Retina (tissue), 1 donor: ENCODE measurements at places on chromosomes 1 and 21.

DNA sequence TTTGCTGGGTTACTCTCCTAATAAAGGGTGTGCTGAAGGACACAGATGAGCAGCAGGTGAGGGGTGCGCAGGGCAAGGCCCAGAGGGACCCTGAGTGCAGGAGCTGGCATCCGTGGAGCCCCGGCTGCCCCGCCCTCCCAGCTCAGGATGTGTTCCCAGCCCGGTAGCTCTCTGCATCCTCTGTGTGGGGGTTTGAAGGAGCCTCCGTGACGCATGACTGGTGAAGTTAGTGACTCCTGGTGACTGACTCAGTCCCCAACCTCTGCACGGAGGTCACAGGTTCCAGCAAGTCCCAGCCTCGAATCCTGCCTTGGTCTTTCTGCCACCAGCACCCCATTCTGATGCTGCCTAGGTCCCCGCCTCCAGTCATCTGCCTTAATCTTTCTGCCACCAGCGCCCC, 21.6 kb upstream of the TSPEAR start:
- DNase-seq: no peak

DNA sequence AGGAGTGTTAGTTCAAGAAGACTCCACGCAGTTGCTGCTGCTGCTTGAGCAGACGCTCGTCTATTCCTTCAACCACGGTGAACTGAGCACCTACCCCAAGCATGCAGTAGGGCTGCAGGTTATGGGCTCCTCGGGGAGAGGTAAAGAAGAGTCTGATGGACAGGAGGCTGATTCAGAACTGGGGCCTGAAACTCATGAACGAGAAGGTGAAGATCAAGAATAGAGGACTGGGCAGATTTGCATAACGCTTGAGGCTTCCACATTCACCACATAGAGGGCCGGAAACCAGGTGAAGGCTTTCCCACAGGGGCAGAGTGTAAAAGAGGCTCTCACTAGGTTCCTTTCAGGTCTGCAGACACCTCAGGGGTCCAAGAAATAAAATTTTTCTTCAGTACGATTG, 9.1 kb downstream of the ABCA4 start:
- DNase-seq: no peak

DNA sequence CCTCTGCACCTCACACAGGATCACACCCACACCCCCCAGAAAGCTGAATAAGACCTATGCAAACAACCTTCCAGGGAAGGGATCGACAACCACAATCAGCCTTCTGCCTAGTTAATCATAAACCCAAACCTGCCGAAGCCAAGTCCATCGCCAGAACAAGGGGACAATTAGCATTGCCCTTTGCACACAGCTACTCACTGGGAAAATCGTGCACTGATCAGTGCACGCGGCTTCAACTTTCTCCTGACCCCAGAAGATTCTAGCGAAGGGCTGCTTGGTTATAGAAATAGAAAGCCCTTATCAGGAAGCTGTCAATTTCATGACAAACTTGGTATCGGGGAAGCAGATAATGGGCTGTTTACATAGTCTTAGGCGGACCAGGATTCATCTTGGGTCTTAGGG, 29.5 kb downstream of the RUNX1 start:
- no peak for DNase-seq

DNA sequence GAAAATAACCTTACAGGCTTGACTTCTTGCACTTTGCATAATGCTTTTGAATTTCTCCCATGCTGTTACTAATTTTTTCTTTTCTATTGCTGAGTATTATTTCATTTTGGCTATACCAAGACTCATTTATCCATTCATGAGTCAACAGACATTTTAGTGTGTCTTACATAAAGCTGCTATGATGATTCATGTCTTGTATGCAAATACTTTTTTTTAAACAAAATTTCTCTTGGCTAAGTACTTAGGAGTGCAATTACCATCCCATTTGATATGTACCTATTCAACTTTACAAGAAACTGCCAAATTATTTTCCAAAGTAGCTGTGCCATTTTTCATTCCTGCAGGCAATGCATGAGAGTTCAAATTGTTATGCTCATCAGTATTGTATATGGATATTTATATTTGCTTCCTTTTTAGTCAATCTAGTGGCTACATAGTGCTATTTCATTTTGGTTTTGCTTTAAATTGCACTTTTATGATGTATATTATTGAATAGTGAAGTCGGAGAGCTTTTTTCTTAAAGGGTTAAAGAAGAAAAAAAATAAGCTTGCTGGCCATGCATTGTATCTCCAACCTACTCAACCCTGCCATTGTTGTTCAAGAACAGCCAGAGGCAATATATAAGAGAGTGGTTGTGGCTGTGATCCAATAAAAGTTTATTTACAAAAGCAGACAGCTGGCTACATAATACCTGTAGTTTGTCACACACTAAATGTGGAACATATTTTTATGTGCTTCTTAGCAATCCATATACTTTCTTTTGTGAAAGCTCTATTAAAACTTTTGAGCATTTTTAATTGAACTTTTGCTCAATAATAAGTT, 862.8 kb downstream of the KCNT2 start:
- no peak for DNase-seq

DNA sequence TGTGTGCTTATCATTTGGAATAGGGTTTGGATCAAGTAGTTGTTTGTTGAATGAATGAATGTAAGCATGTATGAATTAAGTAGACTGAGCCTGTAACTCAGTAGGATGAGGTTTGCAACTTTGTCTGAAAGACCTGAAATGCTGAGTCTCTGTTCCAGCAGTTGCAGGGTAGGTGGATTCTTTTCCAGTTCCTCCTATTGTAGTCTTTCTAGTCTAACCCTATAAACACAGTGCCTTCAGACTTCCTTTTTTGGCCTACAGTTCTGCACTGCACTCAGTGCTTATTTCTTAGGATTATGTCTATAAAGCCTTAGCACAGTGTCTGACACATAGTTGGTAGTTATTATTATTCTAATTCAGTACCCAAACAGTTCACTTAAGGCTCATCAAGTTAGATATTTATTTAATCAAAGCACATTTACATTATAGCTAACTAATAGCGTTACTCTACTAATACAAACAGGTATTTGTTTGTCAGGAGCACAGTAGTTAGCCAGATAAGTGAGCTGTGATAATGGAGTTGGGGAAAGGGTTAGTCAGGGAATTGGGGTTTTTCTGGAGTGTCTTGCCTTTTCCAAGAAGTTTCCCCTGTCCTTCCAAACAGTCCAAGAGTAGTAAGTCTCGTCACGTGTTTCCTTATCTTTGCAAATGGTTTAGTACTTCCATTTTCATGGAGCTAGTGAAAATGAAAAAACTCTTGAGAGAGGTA, 45.0 kb downstream of the ABCD3 start:
- no peak for DNase-seq

DNA sequence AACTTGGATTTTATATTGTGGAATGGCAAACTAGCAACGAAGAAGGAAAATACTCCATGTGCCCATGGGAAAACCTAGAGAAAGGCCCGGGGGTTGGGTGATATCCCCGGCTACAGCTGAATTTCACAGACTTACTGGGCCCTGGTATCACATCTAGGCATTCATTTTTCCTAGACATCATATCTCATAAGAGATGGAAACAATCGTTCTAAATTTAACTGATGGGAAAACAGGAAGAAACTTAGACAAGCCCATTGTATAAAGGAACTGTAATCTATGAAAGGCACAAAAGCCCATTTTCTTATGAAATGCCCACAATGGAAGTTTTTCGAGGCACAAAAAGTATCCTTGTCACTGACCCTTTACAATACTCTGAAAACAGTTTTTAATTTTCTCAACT, 407.9 kb upstream of the LYPLAL1 start:
- no peak for DNase-seq

- DNase-seq: no peak
Observed at GRCh38 chr21:45560106-45561021, 18.1 kb upstream of the SLC19A1 start.

DNA sequence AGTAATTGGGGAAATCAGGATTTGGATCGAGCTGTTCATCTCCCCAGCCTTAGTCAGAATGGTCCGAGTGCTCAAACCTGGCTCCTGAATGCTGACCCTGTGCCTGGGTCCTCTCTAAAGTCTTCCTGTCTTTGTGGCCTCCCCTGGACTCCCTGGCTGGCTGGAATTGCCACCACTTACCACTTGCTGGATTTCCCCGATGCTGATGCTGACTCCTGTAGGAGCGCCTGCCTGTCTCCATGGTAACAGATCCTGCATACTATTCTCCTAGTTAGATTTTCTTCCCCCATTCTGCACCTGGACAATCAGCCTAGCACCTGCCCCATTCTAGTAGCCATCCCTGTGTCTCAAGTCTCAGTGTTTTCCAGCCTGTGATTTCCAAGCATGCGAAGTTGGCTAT, 382.2 kb upstream of the ESRRG start:
- DNase-seq: no peak

GRCh38 chr1:175665616-175666015, 77.8 kb downstream of the TNR start:
- DNase-seq: no peak

- no peak for DNase-seq
Observed at GRCh38 chr1:23759277-23759676, 16.0 kb downstream of the ELOA start.

DNA sequence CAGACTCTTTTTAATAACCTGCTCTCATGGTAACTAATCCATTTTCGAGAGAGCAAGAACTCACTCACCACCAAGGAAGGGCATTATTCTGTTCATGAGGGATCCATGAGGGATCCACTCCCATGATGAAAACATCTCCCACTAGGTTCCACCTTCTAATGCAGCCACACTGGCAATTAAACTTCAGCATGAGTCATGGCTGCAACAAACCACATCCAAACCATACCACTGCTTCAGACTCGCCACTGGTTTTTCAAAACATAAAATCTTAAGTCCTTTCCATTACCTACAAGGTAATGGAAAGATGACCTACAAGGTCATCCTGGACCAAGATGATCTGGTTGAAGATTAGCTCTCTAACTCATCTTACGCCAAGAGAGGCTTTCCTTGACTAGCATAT, 405.1 kb downstream of the VAV3 start:
- no peak for DNase-seq

GRCh38 chr21:32925098-32925497, 100.6 kb upstream of the OLIG2 start:
- no peak for DNase-seq

DNA sequence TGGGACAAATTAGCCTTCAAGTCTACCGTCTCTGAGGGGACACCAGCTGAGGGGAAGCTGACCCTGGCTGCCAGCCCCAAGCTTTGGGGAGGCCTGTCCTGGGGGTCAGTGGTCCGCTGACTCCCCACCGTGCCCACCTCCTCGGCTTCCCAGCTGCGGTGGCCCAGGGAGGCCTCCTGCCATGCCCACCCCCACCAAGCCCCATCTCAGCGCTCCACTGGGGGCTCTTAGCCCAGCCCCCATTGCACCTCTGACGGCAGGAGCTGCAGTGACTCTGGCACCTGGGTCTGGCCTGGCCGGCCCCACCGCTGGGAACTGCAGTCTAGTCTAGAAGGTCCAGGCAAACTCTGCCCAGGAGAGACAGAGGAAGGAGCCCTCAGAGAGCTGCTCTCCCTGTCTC, 30.2 kb upstream of the SIM2 start:
- DNase-seq: no peak

DNA sequence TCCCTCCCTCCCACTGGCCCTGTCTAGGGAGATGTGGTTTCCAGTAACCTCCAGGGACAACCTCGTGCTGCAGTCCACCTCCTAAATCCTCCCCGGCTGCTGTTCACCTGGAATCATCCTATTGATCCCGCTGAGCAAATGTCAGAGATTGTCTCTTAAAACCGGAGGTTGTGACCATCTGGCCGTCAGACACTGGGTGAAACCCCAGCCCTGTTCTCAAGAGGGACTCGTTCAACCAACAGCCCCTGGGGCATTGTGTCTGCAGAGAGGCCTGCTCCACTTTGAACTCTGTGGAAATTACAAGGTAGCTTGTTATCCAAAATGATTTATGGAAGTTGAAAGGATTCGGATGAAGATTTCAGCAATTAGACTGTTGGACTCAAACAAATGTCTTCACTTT, 498.0 kb downstream of the MATN1 start:
- no peak for DNase-seq

- no peak for DNase-seq
Observed at GRCh38 chr1:100107696-100108095, 25.0 kb downstream of the SASS6 start.
